ENCODE measurements at places on chromosomes 5 and 9.

DNA sequence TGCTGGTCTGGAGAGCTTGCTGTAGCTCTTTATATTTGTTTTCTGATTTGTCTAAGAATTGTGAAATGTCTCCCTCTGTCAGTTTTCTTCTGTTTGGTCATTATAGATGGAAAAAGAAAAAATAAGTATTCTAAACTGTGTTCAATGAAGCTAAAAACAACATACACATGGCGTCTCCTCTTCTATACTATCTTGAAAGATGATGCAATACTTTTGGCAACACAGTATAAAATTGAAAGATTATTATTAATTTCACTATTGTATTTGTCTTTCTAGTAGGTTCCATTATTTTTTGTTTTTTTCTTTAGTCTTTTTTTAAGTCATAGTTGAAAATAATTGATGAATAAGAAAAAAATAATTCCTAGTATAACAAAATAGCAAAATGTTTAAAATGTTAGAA, 22.5 kb downstream of the CCDC192 start:
- no peak for DNase-seq
- peaks cover 11% of the 10 kb centered on the region for H3K4me1 ChIP-seq
- no peak overlapping the region for H3K27ac ChIP-seq
- H3K36me3 ChIP-seq: no peaks in the 10 kb centered on the region
- H3K27me3 ChIP-seq: no peaks in the 10 kb centered on the region

DNA sequence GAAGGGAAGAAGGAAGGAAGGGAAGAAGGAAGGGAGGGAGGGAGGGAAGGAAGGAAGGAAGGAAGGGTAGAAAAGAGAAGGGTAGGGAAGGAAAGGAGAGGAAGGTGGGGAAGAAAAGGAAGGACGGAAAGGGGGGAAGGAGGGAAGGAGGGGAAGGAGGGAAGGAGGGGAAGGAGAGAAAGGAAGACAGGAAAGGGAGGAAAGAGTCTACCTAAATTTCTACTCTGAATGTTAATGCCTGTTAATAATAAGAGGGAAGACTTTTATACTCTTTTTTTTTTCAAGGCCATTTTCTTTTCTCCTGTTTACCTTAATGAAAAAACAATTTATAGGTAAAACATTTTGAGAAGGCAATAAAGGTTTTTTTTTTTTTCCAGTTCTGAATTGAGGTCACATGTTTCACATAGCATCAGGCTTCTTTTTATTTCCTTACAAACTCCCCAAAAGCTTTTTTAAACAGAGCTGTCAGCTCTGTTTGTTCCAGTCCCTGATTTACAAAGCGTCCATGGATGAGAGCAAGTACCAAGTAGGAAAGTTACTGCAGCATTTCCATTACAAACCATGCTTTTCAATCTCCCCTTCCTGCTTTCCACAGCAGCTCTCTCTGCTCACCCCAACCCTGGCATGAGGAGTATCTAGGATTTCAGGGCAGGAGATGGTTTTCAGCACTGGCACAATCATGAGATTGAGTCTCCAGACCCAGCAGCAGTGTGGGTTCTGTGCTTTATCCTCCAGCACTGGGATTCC, 173.9 kb downstream of the GNAQ start:
- no peaks in the 10 kb centered on the region for H3K36me3 ChIP-seq
- peaks cover 24% of the 10 kb centered on the region for H3K4me1 ChIP-seq
- H3K27ac ChIP-seq: peak overlapping the region; percentile 52
- H3K27me3 ChIP-seq: no peaks in the 10 kb centered on the region

- H3K4me1 ChIP-seq: no peaks in the 10 kb centered on the region
- no peaks in the 10 kb centered on the region for H3K27me3 ChIP-seq
- no peaks in the 10 kb centered on the region for H3K36me3 ChIP-seq
- H3K27ac ChIP-seq: no peak overlapping the region
- no peak overlapping the region for H3K4me3 ChIP-seq
Measured at GRCh38 chr5:56692359-56693219, 122.8 kb upstream of the MAP3K1 start.

DNA sequence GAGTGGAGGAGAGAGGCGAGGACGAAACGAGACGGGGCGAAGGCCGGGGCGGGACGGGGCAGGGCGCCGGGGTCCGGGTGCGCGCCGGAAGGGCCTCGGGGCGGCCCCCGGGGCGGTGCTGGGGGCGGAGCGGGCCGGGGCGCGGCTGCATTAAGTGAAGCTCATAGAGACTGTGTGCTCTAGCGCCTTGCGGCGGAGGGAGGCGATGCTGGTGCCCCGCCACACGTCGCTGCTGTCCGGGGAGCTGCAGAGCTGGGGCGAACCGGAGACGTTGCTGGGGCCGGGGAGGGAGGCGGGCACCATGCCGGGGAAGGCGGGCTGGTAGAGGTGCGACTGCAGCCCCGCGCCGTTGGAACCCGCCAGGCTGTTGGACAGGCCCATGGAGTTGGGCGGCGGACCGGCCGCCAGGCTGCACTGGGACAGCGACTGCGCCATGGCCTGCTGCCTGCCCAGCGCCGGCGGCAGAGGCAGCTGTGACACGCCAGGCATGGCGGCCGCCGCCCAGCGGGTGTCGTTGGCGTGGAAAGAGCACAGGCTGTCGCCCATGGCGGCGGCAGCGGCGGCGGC, 8.3 kb downstream of the OTP start:
- peaks cover 100% of the 10 kb centered on the region for H3K27me3 ChIP-seq
- H3K36me3 ChIP-seq: no peaks in the 10 kb centered on the region
- H3K27ac ChIP-seq: no peak overlapping the region
- no peaks in the 10 kb centered on the region for H3K4me1 ChIP-seq
- no peak for DNase-seq

GRCh38 chr5:104612005-104612404, 1049.4 kb upstream of the NUDT12 start:
- DNase-seq: no peak
- no peaks in the 10 kb centered on the region for H3K4me1 ChIP-seq
- no peak overlapping the region for H3K27ac ChIP-seq

GRCh38 chr5:149416987-149417710, 38.1 kb upstream of the IL17B start:
- DNase-seq: no peak
- no peak overlapping the region for H3K27ac ChIP-seq
- no peak overlapping the region for H3K4me3 ChIP-seq
- H3K36me3 ChIP-seq: no peaks in the 10 kb centered on the region

GRCh38 chr5:133825631-133826289, 142.7 kb downstream of the C5orf15 start:
- H3K4me1 ChIP-seq: no peaks in the 10 kb centered on the region
- DNase-seq: peak; percentile 68
- no peak overlapping the region for H3K4me3 ChIP-seq
- no peak overlapping the region for H3K27ac ChIP-seq
- H3K36me3 ChIP-seq: no peaks in the 10 kb centered on the region

- H3K27ac ChIP-seq: no peak overlapping the region
- H3K4me1 ChIP-seq: no peaks in the 10 kb centered on the region
- no peaks in the 10 kb centered on the region for H3K36me3 ChIP-seq
Measured at GRCh38 chr9:128416432-128417019, 4.1 kb upstream of the CERCAM start.

- no peak for DNase-seq
- no peak overlapping the region for H3K4me3 ChIP-seq
- no peak overlapping the region for H3K27ac ChIP-seq
- H3K4me1 ChIP-seq: no peaks in the 10 kb centered on the region
Measured at GRCh38 chr9:93013856-93014582, 44.5 kb upstream of the SUSD3 start.

- H3K4me1 ChIP-seq: peaks cover 16% of the 10 kb centered on the region
- H3K4me3 ChIP-seq: no peak overlapping the region
- no peaks in the 10 kb centered on the region for H3K27me3 ChIP-seq
- H3K36me3 ChIP-seq: no peaks in the 10 kb centered on the region
- DNase-seq: no peak
Measured at GRCh38 chr9:112069318-112070169, 105.6 kb downstream of the SUSD1 start.

Measured in RWPE2 (cell line).